ENCODE measurements at places on chromosomes 4 and X.

DNA sequence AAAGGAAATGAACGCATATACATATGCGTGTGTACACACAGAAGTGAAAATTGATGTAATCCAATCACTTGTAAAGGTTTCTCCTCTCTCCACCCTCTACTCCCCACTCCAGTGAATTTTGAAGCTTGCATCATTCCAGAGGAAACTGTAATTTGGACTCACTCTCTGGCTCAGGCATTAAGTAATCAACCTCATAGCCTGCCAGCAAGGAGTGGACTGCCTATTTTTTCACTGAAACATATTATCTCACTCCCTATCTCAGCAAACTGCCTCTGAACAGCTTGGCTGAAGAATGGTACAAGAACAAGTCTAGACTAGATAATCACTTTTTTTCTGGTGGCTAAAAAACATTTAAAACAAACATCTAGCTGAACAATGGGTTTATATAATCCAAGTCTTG is 124.2 kb downstream of the C4orf51 start:
- no peak for DNase-seq

DNA sequence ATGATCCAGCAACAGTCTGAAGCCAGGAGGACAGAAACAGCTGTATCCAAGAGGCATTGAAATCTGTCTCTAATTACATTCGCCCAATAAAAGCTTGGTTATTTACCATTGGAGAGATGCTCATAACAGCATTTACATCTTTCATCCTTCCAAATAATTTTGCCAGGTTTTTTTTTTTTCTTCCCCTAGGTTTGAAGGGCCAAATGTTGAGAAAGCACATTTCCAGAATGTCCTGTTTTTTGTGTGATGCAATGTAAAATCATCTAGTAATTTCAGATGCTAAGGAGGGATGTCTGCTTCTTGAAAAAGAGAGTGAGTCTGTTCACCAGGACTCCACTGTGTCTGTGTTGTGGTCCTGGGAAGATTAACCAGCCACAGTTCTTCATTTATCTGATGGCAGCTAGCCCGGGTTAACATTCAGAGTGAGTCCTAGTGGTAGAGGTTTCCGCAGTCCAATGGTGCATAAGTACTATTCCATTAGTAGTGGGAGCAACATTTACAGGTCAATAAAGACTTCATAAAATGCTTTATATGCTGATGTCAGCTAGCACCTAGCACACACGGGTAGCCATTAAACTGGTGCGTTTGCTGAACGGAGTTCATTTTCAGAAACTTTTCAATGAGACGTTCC is 406.8 kb downstream of the STIM2 start:
- DNase-seq, result no peak

DNA sequence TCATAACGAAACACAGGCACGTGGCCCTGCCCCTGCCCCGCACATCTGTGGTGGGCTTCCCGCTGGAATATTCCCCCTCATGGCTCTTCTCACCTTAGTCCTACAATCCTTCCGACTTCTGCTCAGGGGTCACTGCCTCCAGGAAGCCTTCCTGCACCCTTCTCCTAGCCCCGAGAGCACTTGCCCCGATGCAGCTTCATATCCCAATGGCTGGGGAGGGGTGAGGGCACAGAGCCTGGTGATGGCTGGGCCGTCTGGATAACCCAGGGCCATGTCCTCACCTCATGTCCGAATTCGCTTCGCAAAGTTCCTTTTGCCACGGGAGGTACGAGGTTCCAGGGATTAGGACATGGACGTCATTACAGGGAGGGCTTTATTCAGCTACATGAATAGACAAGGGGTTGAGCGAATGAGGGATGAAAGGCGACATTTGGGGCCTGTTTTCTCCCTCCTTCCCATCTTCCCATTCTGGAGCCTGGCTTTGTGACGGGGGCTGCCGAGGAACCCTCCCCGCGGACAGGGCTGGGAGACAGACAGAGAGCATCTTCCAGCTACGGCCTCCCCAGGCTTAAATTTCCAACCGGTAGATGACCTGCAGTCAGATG is 35.5 kb upstream of the HMX1 start:
- DNase-seq, result no peak

GRCh38 chr4:162364651-162365050 is 200.9 kb upstream of the FSTL5 start:
- no peak for DNase-seq

DNA sequence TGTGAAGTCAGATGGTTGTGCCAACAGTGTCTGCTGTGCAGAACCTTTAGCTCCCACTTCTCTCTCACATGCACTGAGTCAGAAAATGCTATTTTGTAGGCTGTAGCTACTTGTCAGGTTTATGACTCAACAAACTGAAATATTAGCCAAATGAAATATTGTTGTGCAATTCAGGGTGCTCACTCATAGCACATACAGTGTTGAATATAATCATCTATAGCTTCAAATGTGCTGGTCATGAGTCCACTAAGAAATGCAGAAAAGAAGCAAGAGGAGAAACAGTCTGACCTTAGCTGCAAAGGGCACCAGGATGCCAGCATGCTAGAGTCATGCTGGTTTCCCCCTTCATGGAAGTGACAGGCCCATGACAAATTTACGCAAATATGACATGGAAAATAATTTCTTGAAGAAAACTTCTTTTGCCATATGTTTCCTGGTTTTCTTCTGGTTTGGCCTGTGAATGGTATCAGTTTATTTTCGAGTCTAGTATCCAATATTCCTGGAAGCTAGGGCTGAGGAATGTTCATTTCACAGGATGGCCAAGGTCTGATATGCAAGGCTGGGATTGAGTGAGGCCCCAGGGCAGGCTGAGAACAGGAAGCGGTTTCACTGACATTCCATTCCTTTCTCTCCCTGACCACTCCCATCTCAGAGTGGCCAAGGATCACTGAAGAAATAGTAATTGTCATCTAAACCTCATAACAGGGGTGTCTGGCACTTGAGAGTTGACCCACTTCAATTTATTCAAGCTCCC is 10.3 kb upstream of the CXCL2 start:
- no peak for DNase-seq
